ENCODE measurements at places on chromosomes 7 and 10.
A peak's percentile ranks its signal among the peaks of the same experiment; 100 is the strongest.

DNA sequence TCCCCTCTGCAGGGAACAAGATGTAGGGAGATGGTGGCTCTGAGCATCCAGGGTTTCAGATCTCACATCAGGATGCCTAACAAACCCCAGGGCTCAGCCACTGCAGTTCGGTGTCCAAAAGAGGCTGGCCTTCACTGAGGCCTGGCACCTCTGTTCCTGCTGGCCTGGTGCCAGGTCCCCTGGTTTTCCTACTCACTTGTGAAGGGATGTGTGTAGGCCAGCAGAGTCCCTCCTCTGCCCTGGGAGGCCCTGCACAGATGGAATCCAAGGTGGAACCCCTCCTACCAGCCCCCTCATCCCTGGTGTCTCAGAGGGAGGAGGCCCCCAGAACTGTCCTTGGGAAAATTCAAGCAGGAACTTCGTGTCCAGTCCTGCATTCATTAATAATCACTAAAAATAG, 260.6 kb downstream of the CCSER2 start:
- DNase-seq = no peak

DNA sequence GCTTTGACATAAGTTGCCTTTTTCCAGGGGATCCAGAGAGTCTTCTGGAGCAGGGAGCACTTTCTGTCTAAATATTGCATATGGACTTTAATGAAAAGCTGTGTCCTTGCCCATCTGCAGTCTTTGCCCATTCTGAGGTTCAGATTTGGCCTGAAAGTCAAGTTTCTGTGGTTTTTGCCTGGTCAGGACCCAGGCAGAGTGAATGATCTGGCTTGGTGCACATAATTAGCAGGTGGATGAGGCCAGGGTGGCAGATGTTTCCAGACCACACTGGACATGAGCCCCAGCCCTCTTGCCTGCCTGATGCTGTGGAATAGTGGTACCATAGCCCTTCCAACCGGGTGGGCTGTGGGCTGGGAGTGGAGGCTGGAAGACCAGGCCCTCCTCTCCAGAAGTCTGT, 11.0 kb downstream of the HECW1 start:
- no peak for DNase-seq

DNA sequence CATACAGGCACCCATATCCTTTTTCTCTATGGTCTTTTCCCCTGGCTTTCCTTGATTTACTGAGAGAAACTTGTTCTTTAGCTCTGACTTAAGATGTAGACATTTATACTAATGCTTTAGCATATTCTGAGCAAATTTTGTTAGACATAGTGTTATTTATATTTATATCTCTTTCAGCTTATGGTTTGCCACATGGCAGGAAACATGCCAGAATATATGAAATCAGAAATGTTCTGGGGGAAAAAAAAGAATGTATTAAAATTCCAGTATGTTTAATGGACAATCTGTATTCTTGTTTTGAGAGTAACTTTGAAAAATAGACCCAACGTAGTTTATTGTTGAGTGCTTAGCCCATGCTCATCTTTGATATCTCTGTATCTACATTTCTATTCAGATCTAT, 10.1 kb upstream of the GGCT start:
- no peak for DNase-seq

- DNase-seq = no peak
These were observed 174.8 kb upstream of the PRPS1L1 start for GRCh38 chr7:18202315-18203045.

- peak; percentile 36 for DNase-seq
These were observed 3.8 kb upstream of the DDX50 start for GRCh38 chr10:68897336-68897741.

GRCh38 chr7:42980084-42980483, 47.9 kb downstream of the MRPL32 start:
- no peak for DNase-seq

DNA sequence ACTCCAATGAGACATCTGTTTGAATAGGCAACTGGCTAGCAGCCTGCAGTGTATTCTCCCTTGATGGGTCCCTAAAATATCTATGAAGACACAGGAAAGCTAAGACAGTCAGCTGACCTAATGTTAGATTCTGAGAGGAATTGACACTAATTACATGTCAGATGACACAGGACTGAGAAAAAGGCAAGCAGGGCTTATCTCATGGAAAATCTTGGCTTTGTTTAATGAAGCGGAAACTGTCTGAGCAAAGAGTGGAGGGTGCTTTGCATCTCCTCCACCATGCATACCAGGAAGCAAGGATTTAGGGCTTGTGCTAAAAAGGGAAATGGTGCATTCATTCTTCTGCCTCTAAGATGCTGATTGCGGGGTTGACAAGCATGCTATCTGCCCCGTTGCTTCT, 135.5 kb upstream of the GLI3 start:
- no peak for DNase-seq

DNA sequence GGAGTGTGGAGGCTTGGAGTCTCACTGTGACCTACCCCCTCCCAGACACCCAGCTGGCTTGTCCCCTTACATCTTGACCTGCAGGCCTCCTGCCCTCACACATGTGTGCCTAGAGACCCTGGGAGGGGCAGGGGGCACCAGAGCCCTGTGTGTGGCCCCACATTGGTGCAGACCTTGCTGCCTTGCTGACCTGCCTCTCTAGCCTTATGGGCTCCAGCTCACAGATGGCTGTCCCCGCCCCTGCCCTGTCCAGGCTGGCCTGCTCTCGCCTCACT, 9.4 kb downstream of the ADAMTS14 start:
- no peak for DNase-seq

GRCh38 chr10:131556897-131557495, 245.5 kb upstream of the TCERG1L start:
- DNase-seq = no peak

DNA sequence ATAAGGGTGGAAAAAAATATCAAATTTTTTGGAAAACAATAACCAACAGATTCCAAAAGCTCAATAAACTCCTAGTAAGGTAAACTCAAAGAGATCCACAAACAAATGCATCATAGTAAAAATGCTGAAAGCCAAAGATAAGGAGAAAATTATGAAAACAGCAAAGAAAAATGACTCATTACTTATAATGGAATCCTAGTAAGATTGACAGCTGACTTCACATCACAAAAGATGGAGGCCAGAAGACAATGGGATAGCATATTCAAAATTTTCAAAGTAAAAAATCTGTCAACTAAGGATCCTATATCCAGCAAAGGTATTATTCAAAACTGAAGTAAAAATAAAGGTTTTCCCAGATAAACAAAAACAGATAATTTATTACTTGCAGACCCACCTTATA, 183.4 kb upstream of the VIPR2 start:
- no peak for DNase-seq

DNA sequence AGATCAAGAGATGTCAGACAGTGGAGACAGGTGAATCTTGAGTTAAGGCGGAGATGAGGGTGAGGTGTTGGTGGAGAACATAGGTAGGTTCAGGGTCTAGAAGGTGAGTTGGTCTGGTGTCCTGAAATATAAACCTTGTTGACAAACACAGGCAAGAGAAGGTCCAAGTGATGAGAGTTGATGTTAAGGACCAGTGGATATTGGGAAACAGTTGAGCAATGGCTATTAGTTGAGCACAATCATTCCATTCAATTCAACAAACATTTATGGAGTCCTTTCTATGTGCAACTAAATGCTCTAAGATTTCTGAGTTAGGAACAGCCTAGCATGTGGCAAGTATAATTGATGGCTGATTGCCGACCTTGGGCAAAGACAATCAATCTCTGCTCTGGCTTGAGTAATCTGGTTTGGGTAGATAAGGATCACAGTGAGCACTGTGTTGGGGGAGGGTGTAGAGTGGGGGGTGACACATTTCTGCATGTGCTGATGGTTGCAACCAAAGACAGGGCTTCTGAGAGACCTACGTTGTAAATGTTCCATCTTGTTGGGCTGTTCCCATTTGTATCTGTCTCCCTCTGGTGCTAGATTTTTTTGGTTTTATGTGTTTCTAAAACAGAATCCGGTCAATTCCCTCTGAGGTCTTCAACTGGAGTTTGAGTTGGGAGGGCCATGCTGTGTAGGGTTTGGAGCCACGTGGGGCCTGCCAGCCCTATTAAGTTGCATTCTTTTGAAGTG, 201.1 kb downstream of the BAMBI start:
- no peak for DNase-seq

GRCh38 chr7:48473205-48473865, 302.1 kb downstream of the ABCA13 start:
- no peak for DNase-seq

- DNase-seq = no peak
These were observed 34.0 kb downstream of the KIFBP start for GRCh38 chr10:69022611-69023010.

DNA sequence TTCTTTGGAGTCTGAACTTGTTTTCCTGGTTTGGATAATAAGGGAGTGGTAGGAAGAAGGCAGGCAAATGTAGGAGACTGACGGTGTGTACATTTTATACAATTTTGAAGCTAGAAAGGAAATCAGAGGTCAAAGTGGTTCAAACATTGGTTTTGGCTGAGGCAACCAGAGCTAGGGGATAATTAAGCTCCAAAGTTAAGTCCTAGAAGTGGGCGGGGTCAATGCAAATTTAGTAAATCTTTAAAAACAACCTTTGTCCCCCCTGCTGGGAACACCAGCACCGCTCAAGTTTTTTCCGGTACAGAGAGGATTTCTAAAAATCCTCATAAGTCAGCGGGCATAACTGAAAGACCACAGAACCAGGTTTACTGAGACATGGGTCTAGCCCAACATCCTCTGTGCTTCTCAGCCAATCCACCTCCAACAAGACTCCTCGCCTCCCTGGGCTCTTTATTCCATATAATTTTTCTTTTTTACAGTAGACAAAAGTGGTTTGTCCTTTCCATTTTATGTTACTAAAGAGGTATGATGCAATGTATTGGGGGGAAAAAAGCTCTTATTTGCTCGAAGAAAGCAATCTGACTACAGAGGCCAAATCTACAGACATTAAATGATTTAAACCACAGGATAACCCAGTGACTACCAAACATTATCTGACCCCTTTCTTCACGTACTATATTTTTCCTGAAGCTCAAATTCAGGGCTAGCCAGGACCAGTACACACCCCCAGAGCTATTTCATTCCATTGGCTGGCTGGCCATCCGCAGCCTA, 1.6 kb downstream of the GLUD1 start:
- no peak for DNase-seq

DNA sequence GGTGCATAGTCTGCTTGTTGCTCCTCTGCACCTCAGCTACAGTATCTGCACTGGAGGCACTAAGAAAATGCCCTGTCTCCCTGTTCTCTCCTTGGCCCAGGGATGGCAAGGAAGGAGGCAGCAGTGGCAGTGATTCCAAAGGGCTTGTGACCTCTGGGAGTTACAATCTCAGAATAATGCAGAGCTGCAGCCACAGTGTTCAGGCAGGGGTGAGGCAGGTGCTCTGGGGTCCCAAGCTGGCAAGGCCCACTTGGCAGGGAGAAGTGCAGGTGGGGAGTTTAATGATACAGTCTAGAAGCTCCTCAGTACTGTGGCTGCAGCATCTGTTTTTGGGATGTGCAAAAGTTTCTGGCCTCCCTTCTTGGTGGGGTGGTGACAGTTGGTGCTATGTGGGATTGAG, 456.4 kb downstream of the CCSER2 start:
- no peak for DNase-seq

GRCh38 chr10:111967116-111967515, 216.4 kb downstream of the GPAM start:
- no peak for DNase-seq

- DNase-seq = no peak
These were observed 10.2 kb downstream of the STK32C start for GRCh38 chr10:132297526-132297925.

- no peak for DNase-seq
These were observed 228.0 kb downstream of the PARD3 start for GRCh38 chr10:34587002-34587679.

- no peak for DNase-seq
These were observed 401.2 kb downstream of the THSD7A start for GRCh38 chr7:11430841-11431240.

DNA sequence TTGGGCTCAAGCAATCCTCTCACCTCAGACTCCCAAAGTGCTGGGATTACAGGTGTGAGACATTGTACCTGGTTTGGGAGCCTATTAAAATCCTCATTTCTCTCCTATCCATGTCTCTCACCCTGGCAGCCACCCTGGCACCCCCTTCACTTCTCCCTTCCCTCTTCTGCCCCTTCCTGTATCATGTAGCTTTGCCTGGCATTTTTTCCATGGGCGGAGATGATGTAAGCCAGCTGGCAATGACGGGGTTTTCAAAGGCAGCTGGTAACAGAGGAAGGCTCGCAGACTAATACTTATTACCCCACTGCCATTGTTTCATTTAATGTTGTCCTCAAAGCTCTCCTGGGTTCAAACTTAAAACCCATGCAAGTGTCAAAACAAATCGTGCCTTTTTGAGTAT, 61.9 kb downstream of the RGS10 start:
- DNase-seq = no peak

DNA sequence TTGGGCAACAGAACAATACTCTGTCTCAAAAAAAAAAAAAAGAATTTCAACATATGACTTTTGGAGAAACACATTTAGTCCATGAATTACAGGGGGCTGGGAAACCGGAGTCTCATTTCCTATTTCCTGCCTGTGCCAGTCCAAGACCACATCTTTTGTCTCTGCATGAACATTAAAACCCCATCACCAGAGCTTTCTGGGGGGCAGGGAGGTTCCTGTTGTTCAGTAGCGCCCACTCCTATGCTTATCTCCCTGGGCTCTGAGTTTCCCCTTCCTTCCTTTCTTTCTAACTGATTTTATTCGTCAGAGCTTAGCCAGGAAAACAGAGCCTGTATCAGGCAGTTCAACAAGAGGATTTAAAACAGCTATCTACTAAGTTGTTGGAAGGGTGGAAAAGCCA, 119.3 kb downstream of the CALN1 start:
- DNase-seq = no peak

DNA sequence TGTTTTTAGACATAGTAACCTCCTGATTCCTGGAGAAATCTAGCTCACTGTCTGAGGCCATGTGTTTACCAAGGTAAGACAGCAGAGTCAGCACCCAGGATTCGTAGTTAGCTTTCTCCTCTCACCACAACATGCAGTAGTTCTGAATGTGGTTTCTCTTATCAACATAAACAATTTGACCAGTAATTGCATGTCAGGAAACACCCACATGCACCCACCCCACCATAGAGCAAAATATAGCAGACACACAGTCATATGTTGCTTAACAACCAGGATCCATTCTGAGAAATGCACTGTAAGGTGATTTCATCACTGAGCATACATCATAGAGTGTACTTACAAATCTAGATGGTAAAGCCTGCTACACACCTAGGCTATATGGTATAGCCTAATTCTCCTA, 1004.0 kb downstream of the ANKRD7 start:
- no peak for DNase-seq

- no peak for DNase-seq
These were observed 772 bp downstream of the HDAC9 start for GRCh38 chr7:18496341-18496700.

- no peak for DNase-seq
These were observed 588.6 kb downstream of the NRG3 start for GRCh38 chr10:82463614-82464013.

Data from AG09319 (cell line).